Activated gamma-delta T cell treated with Interleukin-2 at 50 U/mL for 16 hours (primary cell): ENCODE measurements at places on chromosomes 13 and 19.

DNA sequence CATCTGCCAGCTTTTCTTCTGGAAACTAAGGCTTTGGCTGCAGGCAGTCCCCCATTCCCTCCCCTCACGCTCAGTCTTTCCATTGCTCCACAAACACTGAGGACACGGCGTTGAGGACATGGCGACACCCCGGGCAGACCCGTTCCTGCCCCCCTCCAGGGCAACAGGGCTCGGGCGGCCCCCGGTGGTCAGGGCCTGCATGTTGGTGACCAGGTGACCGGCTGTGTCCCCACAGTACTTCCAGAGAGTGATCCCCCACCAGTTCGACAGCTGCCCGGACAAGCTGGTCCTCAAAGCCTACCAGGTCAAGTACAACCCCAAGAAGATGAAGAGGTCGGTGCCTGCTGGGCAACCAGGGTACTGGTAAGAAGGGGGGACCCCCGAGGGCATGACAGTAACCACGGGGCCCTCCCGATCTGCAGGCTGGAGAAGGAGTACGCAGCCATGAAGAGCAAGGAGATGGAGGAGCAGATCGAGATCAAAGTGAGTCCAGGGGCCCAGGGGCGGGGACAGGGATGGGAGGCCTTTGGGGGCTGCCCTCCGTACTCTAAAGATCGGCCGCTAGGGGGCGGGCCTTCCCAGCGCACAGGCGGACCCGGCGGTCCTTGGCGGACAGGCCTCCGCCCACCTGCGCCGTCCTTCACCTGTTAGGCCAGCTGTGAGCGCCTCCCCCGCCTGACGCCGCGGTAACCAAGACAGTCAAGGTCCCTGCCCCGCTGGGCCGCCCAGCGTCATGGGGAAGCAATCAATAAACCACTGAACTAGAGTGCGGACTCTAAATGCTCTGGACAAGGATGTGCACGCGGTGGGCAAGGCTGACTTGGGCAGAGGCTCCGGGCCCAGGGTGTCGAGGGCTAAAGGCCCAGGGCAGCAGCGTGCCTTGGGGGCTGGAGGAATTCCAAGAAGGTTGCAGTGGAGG, 21.1 kb downstream of the PRR36 start:
- DNase-seq = peak; percentile 65

GRCh38 chr13:113947311-113948033, 26.4 kb downstream of the C13orf46 start:
- no peak for DNase-seq

GRCh38 chr13:31909864-31910551, 121.6 kb upstream of the FRY start:
- DNase-seq = peak; percentile 50

GRCh38 chr13:79194272-79194671, 211.8 kb downstream of the RBM26 start:
- peak; percentile 18 for DNase-seq
